ENCODE measurements at places on chromosomes 12 and 14.

GRCh38 chr12:87152841-87153528 is 876.2 kb downstream of the C12orf50 start:
- no peak for DNase-seq

GRCh38 chr14:26415618-26416123 is 182.2 kb downstream of the NOVA1 start:
- no peak for DNase-seq

DNA sequence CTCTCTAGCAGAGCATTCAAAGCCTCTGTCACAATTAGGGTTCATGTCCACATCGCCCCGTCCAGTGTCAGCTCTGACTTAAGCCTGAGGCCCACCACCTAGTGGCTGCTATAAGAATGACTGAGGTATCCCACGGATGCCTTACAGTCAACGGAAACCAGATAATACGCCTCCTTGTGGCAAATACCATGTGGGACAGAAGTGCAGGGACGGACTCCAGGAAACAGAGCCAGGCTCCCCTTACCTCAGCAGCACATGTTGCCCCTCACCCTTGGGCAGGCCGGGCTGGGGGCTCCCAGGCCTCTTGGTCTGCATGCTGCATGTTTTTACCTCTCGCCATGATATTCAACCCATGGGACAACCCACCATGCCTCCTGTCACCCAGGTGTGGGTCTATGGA is 86.3 kb downstream of the VWF start:
- DNase-seq: no peak

DNA sequence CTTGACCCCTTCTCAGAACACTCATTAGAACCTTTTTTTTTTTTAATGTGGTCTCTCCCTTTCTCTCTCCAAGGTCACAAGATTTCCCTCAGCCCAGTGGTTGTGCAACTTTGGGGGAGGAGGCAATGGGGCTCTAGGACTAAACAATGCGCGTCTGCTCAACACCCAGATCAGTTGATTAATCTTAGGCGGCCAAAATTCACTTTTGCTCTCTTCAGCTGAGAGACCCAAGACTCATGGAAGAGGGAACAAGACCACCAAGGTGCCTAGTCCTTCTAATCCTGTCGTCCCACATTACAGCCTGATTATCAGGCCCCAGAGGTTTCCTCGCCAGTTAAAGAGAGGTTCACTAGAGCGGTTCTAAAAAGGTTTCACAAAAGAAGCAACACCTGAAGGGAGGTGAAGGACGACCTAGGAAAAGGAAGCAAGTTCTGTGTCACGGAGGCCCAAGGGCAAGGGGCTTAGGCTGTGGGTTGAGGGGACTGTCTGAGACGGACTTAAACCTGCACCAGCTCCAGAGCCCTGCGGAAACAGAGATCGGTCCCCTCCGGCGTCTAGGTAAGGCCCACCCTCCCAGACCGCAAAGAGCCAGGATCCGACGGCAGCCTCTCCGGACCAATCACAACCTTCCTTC is 824 bp upstream of the TARBP2 start:
- DNase-seq: no peak

GRCh38 chr14:103353362-103353761 is 19.3 kb downstream of the EIF5 start:
- no peak for DNase-seq

- DNase-seq: no peak
These were observed 64.9 kb upstream of the FZD10 start for GRCh38 chr12:130097342-130097741.

GRCh38 chr14:81336009-81336408 is 64.1 kb downstream of the STON2 start:
- DNase-seq: no peak

DNA sequence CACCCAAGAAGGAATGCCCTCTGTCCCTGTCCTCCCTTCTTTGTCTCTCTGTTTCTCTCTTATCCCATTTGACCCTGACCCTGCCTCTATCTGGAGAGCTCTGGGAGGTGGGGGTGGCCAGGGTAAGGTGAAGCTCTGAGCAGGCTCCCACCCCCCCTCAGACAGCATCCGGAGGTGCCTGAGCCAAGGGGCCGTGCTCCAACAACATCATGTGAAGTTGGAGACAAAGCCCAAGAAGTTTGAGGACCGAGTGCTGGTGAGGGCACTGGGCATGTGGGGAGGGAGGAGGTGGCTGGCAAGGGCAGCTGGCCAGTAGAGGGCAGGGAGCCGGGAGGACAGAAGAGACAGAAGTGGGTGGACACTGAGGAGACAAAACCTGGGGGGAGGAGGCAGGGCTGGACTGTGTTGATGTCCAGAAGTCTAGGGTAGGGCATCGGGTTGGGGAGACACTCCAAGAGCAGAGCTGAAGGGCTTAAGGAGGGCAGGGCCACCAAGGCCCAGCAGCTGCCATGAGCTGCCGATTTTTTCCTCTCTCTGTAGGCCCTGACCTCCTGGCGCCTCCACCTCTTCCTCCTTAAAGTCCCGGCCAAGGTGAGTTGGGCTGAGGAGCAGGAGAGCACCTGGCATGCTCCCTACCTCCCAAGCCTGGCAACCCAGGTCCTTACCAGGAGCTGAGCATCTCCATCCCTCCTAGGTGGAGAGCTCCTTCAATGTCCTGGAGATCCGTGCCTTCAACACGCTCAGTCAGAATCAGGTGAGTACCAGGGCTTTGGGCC is 1.9 kb downstream of the CARMIL3 start:
- no peak for DNase-seq

- no peak for DNase-seq
These were observed 714.9 kb upstream of the MDGA2 start for GRCh38 chr14:48390346-48390745.

DNA sequence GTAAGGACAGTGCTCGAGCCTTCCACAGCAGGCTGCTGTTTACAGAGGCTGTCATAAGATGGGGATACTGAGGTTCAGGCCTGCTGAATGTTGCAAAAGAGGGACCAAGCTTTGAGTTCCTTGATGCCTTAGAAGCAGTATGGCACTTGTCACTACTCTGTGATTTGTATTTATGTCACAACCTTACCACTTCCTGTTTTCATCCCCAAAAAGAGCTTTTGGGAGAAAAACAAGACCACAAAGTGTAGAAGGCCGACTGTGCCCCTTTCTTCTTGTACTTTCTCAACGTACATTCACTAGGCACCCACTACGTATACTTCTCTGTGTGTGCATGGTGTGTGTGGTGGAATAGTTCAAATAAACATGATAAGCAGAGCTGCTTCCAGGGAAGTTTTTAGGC is 90.1 kb downstream of the DRAM1 start:
- no peak for DNase-seq

DNA sequence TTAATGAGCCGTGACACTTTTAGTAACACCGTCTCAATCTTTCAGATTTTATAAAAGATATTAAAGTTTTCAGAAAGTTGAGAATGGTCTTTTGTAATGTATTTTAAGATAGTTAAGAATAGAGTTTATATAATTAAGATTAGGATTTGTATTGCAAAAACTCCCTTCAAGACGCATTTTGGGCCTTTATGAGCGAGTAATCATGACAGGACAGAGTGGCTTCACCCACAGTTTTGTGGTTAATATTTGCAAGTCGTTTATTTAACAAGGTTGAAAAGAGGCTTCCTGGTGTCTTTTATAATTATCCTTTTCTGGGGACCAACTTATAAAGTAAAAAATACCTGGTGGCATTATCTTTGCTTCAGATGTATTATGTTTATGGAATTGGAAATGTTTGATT is 44.0 kb downstream of the TRAF3 start:
- DNase-seq: no peak

GRCh38 chr12:120292661-120293531 is at the start of gene RNU4-1:
TSS of gene RNU4-1 (minus strand) at chr12:120293237.
- peak; percentile 60 for DNase-seq

GRCh38 chr14:50796390-50796789 is 34.6 kb downstream of the NIN start:
- DNase-seq: no peak

GRCh38 chr12:123075646-123076171 is 75.2 kb downstream of the PITPNM2 start:
- DNase-seq: no peak

GRCh38 chr12:93292731-93293566 is 84.8 kb upstream of the NUDT4 start:
- DNase-seq: no peak

DNA sequence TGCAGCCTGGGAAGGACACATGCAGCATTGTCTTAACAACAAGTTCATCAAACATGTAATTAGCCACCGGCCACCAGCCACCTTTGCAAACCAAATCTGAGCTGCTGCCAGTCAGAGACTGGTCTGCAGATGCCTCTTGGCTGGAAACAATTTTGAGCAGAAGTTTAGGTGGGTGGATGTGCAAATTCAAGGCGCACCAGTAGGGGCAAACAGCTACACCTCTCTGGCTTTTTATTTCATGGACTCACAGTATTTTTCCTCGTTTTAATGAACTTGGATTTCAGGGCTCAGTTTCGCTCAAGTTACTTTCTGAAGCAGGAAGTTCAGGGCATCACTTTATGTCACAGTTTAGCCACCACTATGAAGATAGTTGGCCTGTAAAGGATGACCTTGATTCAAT is 94.3 kb downstream of the OTX2 start:
- no peak for DNase-seq

GRCh38 chr12:7645395-7646177 is 20.1 kb downstream of the APOBEC1 start:
- DNase-seq: no peak

DNA sequence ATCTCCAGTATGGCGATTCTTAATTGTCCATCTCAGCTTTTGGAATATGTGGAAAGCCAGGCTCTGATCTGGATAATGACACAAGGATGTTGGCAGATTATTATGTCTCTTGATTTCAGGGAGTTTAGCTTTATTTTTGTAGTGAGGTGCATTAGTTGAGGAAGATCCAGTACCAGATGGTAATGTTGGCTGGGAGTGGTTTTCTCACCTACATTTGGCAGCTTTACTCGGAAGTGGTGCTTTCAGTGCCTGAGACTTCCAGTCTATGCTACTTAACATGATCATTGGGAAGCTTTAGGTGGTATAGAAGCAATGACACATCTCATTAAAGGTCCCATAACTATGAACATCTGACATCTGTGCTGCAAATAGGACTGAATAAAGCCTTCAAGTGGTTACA is 7.5 kb downstream of the SLC15A5 start:
- DNase-seq: no peak

GRCh38 chr12:2161473-2161872 is 108.7 kb downstream of the CACNA1C start:
- DNase-seq: peak; percentile 52

DNA sequence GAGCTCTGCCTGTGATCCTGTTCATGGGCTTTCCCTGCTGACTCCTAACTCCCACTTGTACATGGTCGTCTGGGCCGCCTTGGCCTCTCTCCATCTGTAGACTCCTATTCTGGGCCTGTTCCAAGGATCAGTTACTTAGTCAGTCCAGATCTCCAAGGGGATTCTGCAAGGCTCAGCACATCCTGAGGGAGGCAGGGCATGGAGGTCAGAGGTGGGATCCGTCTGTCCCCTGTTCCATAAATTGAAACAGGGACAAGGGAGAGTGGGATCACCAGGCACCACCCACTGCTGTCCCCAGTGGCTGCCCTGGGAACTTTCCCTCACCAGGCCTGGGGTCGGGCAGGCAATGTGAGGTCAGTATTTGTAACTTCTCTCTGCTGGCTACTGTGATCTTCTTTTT is 43.5 kb downstream of the KCTD10 start:
- no peak for DNase-seq

- DNase-seq: no peak
These were observed 186.6 kb upstream of the EEA1 start for GRCh38 chr12:93115646-93116045.

GRCh38 chr12:40963751-40964150 is 224.4 kb upstream of the PDZRN4 start:
- DNase-seq: no peak

- DNase-seq: no peak
These were observed 14.2 kb downstream of the AMN1 start for GRCh38 chr12:31714406-31715271.

GRCh38 chr12:113184098-113184899 is 979 bp downstream of the DDX54 start:
- no peak for DNase-seq

DNA sequence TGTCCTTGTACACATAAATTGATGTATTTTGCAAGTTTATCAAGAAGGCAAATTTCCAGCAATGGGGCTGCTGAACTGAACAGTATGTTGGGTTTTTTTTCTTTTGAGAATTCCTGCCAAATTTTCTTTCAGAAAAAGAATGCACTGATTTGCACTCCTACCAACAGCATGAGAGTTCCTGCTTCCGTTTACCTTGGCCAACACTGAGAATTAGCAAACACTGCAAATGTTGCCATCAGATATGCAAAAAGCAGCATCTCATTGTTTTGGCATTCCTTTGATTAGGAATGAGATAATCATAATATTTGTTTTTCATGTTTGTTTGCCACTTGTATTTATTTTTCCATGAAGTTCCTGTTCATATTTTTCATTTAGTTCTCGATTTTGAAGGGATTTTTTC is 82.4 kb downstream of the RTN1 start:
- no peak for DNase-seq

DNA sequence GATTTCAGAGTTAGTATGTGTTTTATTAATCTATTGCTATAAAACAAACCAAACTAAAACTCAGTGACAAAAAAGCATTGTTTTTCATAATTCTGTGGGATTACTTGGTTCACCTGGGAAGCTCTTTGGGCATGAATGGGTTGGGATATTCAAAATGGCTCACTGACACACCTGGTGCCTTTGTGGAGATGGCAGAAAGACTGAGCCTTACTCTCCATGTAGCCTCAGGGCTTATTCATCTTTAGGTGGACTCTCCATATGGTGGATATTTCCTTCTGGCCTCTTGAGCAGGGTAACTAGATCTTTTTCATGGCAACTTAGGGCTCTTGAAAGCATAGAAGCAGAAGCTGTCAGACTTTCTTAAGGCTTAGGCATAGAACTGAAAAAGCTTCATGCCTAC is 1102.8 kb upstream of the SEL1L start:
- DNase-seq: no peak

- no peak for DNase-seq
These were observed 209.1 kb downstream of the NUBPL start for GRCh38 chr14:31770271-31770670.

DNA sequence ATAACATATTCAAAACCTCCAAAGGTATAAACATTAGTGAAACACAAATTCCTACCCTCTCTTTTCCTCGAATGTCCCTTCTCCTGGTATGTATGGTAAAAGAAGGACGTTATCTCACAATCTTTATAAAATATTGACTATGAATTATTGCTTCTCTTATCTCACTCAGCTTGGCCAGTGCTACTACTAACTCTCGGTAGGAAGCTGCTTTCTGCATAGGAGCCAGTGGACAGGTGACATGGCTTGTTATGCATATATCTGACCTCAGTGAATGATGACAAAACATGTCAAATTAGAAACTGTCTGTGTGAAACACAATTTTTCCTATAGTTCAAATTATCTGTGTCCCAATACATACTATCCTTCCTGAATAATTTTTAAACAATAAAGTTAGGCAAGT is 48.5 kb upstream of the FLRT2 start:
- no peak for DNase-seq

GRCh38 chr12:106309671-106310505 is 7.4 kb downstream of the TCP11L2 start:
- no peak for DNase-seq

- DNase-seq: no peak
These were observed 16.2 kb downstream of the PLEKHD1 start for GRCh38 chr14:69500736-69501135.
